Activated naive CD8-positive, alpha-beta T cell treated with anti-CD3 and anti-CD28 coated beads, Interleukin-2, amount 50 U/mL, for 24 hours (primary cell): ENCODE measurements at places on chromosomes 1 and 21.

DNA sequence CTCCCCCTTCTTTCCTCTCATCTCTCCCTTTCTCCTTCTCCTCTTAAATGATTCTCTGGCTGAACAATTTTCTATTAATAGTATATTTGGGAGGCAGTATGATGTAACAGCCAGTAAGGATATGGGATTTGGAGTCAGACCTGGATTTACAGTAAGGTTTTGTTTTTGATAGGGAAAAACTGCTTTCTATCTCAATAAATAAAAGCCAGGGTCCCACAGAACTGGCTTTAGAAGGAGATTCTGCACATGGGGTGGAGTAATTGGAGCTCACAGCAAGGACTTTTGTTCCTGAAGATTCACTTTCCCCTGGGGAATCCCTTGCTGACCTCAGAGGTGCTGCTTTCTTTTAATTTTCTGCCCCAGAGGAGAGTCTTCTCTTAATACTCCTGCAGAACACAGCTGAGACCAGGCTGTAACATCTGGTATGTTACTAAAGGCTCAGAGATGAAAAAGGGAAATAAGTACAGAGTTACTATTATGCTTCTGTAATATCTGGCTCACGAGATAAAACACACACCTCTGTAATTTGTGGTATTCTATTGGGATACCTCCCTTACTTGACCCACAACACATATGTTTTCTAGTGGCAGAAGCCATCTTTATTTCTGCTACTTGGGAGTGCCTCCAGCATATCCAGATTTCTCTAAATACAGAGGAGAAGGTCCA, 13.4 kb downstream of the EPB41 start:
- DNase-seq: no peak

DNA sequence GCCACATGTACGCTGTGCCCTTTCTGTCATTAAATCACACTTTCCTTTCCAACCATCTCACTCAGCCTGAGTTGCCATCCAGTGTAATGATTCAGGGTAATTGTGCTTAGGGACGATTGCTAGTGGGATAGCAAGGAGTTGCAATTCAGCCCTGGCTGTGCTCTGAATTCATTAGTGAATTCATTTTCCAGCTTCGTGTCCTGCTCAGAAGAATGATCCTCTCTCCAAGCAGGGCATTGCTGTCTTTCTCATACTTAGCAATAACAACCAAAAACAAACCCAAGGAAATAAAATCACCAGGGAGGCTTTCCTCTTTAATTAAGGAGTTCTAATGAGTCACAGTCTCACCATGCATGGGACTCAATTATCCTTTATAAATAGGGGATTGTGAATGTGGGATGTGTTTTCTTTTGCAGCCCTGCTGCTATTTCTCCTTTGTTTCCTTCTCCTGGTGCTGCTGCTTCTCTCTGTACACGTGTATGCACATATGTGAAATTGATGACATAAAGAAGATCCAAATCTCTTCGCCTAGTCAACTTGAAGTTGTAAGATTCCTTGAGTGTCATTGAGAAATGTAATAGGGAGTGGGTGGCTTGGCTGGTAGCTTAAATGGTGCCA, 167.0 kb downstream of the TSEN15 start:
- DNase-seq: no peak

DNA sequence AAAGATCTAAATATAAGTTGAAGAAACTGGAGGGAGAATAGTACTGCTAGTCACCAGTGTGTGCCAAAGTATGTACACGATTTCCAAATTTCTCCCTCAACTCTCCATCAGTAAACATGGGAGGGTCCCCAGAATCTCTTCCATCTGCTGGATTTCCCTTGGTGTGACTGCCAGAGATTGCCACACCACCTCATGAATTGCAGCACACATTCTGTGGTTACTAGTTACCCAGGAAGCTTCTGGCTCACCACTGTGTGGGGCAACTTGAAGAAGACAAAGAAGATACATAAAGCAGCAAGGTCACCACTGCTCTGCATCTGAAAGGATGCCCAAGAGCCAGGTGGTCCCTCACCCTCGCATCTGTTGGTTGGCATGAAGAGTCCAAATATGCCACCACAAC, 191.7 kb upstream of the ESRRG start:
- DNase-seq: no peak

DNA sequence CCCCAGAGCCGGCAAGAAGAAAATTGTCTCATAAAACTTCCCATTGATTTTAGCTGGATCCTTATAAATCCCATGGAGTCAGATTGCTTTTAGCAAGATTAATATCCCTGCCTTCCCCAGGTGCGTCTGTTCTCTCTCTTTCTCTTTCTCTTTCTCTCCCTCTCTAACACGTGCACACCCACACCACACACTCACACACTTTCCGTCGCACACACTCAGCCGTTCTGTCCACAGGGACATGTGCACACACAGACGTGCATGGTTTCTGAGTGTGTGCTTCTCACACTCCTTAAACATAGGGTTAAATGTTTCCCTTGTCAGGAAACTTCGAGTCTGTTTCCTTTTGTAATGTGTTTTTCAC, 98.7 kb upstream of the NFIA start:
- DNase-seq: no peak

- no peak for DNase-seq
Measured at GRCh38 chr21:21290751-21291150, 292.5 kb downstream of the NCAM2 start.

DNA sequence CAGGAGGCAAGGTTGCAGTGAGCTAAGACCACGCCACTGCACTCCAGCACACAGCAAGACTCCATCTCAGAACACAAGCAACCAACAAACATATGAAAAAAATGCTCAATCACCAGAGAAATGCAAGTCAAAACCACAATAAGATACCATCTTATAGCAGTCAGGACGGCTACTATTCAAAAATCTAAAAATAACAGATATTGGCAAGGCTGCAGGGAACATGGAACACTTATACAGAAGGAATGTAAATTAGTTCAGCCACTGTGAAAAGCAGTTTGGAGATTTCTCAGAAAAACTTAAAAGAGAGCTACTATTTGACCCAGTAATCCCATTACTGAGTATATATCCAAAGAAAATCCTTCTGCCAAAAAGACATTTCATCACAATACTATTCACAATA, 27.6 kb upstream of the POGK start:
- DNase-seq: no peak
